ENCODE measurements at places on chromosomes 6 and 20. TPM values are rescaled to one million over a fixed set of nuclear protein-coding genes. Genes with fewer than 3 reads are reported as not detected.

MMP24 gene
- 1.1 TPM for total RNA-seq

MAFB gene
- 17.7 TPM for total RNA-seq

RNF182 gene
- total RNA-seq, result 5.8 TPM

VSX1 gene
- total RNA-seq, result 0.16 TPM

LY6G6C gene
- total RNA-seq, result 0.39 TPM

HSPA1L gene
- 30.3 TPM for total RNA-seq

AAR2 gene
- 38.7 TPM for total RNA-seq

ADA gene
- 10.0 TPM for total RNA-seq

MLN gene
- total RNA-seq, result not detected

SALL4 gene
- total RNA-seq, result 27.8 TPM

CDC5L gene
- total RNA-seq, result 20.5 TPM

SNRPB2 gene
- total RNA-seq, result 32.8 TPM

MUCL3 gene
- total RNA-seq, result 0.19 TPM

IP6K3 gene
- not detected for total RNA-seq

PPP1R16B gene
- 1.2 TPM for total RNA-seq

GPLD1 gene
- total RNA-seq, result 10.7 TPM

PDE7B gene
- 6.9 TPM for total RNA-seq

POLH gene
- total RNA-seq, result 11.7 TPM

HLA-DQA1 gene
- 0.94 TPM for total RNA-seq

HLA-E gene
- total RNA-seq, result 90.2 TPM
